B cell (primary cell): ENCODE measurements at places on chromosomes 6 and 20. TPM values are rescaled to one million over a fixed set of nuclear protein-coding genes. Genes with fewer than 3 reads are reported as not detected.
A peak's percentile ranks its signal among the peaks of the same experiment; 100 is the strongest.

GRCh38 chr6:138594758-138595140 is 95.5 kb upstream of the NHSL1 start:
- H3K4me3 ChIP-seq: no peak overlapping the region
- no peak for DNase-seq
- H3K27me3 ChIP-seq: no peaks in the 10 kb centered on the region

GRCh38 chr20:19802492-19803158 is 44.6 kb downstream of the RIN2 start:
- H3K27me3 ChIP-seq: no peaks in the 10 kb centered on the region
- no peaks in the 10 kb centered on the region for H3K36me3 ChIP-seq
- H3K27ac ChIP-seq: no peak overlapping the region
- peak; percentile 51 for DNase-seq
- peaks cover 13% of the 10 kb centered on the region for H3K4me1 ChIP-seq
- no peak overlapping the region for H3K4me3 ChIP-seq

DNA sequence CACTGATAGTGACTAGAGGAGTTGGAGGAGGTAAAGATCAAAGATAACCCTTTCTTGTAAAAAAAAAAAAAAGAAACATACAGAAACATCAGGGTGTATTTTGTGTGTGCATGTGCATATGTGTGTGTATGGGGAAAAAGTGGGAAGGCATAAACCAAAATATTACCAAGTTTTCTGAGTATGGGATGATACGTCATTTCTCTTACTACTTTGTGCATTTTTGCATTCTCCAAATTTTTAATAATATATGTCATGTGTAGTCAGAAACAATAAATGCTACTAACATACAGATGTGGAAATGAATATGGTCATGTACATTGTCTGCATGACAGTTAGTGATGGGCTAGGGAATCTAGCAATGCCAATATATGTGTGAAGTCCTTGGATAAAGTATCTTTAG is 161.1 kb downstream of the SASH1 start:
- DNase-seq: no peak
- no peak overlapping the region for H3K4me3 ChIP-seq
- H3K4me1 ChIP-seq: no peaks in the 10 kb centered on the region
- peaks cover 16% of the 10 kb centered on the region for H3K27me3 ChIP-seq

- H3K4me1 ChIP-seq: peaks cover 5% of the 10 kb centered on the region
- no peaks in the 10 kb centered on the region for H3K36me3 ChIP-seq
- no peak for DNase-seq
- H3K27me3 ChIP-seq: no peaks in the 10 kb centered on the region
- no peak overlapping the region for H3K27ac ChIP-seq
Observed at GRCh38 chr6:43973357-43973756, 153.9 kb downstream of the MRPL14 start.

KIF25 gene
- total RNA-seq: not detected in 2 replicates

- H3K4me1 ChIP-seq: no peaks in the 10 kb centered on the region
- H3K4me3 ChIP-seq: no peak overlapping the region
- no peak for DNase-seq
- no peaks in the 10 kb centered on the region for H3K27me3 ChIP-seq
- no peak overlapping the region for H3K27ac ChIP-seq
Observed at GRCh38 chr6:145841668-145842067, 27.1 kb upstream of the FBXO30 start.

GRCh38 chr6:105301756-105302616 is 100.9 kb downstream of the PREP start:
- no peak overlapping the region for H3K27ac ChIP-seq
- no peaks in the 10 kb centered on the region for H3K4me1 ChIP-seq
- no peak for DNase-seq
- H3K27me3 ChIP-seq: no peaks in the 10 kb centered on the region
- peaks cover 19% of the 10 kb centered on the region for H3K36me3 ChIP-seq

GRCh38 chr6:109184638-109185037 is 89.3 kb downstream of the CEP57L1 start:
- no peak overlapping the region for H3K4me3 ChIP-seq
- H3K36me3 ChIP-seq: no peaks in the 10 kb centered on the region
- H3K27me3 ChIP-seq: no peaks in the 10 kb centered on the region

MDFI gene
- total RNA-seq: not detected in 2 replicates

- no peak overlapping the region for H3K27ac ChIP-seq
- no peak overlapping the region for H3K4me3 ChIP-seq
- H3K36me3 ChIP-seq: no peaks in the 10 kb centered on the region
- no peaks in the 10 kb centered on the region for H3K4me1 ChIP-seq
Observed at GRCh38 chr6:11760015-11760473, 18.6 kb downstream of the ADTRP start.

DNA sequence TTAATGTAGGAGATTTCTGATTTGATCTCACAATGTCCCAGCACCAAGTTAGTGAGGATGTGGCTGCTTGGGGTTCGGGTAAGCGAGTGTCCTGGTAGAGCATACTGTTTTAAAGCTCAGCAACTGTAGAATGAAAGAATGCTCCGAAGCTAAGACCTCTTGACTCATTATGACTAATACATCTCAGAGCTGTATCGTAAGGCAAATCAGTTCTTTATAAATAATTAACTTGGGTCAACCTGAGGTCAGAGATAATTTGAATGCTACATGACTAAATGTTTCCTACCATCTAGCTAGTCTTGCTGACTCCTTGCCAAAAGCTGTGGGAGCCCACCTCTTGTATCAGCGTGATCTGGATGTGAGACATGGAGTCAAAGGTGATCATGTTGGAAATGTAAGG is 128.8 kb upstream of the PDE7B start:
- no peak for DNase-seq
- no peaks in the 10 kb centered on the region for H3K36me3 ChIP-seq
- H3K27me3 ChIP-seq: no peaks in the 10 kb centered on the region
- no peak overlapping the region for H3K27ac ChIP-seq
- H3K4me3 ChIP-seq: no peak overlapping the region

- H3K27me3 ChIP-seq: no peaks in the 10 kb centered on the region
- H3K4me1 ChIP-seq: no peaks in the 10 kb centered on the region
- no peaks in the 10 kb centered on the region for H3K36me3 ChIP-seq
- no peak overlapping the region for H3K27ac ChIP-seq
Observed at GRCh38 chr20:60139663-60140446, 181.6 kb downstream of the CDH26 start.

GRCh38 chr6:3919130-3919628 is 70.0 kb downstream of the FAM50B start:
- no peaks in the 10 kb centered on the region for H3K27me3 ChIP-seq
- no peak overlapping the region for H3K4me3 ChIP-seq
- no peak for DNase-seq
- H3K36me3 ChIP-seq: no peaks in the 10 kb centered on the region

DNA sequence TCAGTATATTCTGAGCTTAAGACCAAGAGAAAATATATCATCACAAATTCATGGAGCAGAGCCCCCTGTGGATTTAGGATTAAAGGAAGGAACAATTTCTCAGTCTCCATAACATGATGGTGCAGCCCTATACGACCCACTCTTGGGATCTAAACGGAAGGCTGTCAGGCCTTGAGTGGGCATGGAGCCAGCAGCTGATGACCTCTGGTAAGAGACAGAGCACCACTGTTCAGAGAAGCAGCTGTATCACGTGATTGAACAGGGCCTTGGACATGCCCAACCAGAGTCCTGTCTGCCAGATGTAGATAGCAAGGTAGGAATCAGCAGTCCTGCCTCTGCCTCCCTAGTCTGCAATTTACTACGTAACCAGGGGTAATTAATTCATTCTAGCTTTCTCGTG is 259.4 kb upstream of the POU3F2 start:
- no peaks in the 10 kb centered on the region for H3K4me1 ChIP-seq
- no peak overlapping the region for H3K27ac ChIP-seq
- H3K36me3 ChIP-seq: no peaks in the 10 kb centered on the region
- no peak for DNase-seq
- no peaks in the 10 kb centered on the region for H3K27me3 ChIP-seq
- H3K4me3 ChIP-seq: no peak overlapping the region

DNA sequence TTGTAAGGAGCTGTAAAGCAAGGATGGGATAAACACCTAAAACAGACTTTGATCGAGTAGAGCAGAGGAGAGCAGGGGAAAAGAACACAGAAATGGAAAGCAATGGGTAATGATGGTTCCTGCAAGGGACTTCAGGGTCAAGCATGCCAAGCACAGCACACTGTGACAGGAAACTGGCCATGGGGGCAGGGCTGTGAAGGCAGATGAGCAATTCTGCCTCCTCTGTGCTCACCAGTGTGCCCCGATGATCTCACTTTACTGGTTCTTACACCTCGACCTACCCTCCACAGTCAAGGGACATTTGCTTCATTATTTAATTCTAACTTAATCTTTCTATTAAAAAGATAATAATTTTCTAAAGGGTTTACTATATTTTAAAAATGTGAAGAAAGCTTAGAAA is 21.6 kb upstream of the MYB start:
- H3K27me3 ChIP-seq: no peaks in the 10 kb centered on the region
- H3K4me1 ChIP-seq: peaks cover 8% of the 10 kb centered on the region
- no peak overlapping the region for H3K27ac ChIP-seq

GNMT gene
- 2.0 and 2.8 TPM in 2 replicates for total RNA-seq

DNA sequence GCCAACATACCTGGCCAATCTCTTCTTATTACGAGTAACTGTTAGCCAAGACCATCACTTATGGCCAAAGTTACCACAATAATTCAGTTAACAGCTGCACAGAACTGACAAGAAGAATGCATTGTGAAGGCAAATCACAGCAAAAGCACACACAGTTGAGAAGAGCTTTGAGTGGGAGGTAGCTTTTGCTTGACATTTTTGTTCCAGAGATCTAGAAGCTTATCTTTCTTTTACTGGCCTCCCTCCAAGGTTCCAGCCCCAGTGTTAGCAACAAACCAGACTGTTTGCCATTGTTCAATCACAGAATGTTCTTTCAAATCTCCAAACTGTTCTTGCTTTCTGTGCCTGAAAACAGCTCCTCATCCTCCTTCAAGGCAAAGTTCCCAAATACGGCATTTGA is 35.9 kb upstream of the IRAK1BP1 start:
- H3K4me3 ChIP-seq: no peak overlapping the region
- DNase-seq: no peak
- H3K4me1 ChIP-seq: no peaks in the 10 kb centered on the region
- H3K27me3 ChIP-seq: no peaks in the 10 kb centered on the region
- H3K27ac ChIP-seq: no peak overlapping the region
- H3K36me3 ChIP-seq: no peaks in the 10 kb centered on the region

DNA sequence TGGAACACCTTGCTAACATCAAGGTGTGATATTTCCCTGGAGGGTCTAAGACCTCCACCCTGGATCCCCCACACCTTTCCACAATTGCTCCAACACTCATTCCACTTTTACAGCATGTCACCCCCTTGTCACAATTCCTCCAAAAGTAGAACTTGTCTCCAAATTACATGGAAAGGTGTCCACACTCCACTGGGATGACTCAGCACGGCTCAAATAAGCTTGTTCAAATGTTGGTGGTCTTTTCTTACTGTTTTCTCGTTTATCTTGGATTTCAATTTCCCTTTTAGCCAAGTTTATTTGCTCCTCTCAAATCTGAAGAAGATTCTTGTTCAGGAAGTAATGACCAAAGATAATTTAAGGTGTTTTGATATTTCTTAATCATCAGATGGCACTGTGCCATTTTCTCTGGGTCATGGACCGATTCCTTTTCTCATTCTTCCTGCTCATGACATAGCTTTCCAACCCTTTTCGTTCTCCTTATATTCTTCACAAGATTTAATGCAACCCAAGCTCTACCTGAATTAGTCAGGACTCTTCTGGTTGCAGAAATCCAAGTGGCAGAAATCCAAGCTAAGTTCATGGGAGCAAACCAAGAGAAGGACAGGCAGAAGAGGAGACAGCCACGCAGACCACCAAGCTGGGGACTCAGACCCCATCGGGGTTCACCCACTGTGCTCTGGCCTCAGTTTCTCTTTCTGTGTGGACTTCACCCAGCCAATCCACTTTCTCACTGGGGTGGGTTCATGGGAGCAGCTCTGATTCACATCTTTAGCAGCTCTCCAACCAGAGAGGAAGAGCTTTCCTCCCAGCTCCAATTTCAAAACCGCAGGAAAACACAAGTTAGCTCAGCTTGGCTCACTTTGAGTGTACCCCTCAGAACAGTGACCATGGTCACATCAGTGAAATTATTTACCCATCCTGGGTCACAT is 110.5 kb upstream of the CDYL start:
- no peak overlapping the region for H3K27ac ChIP-seq
- no peaks in the 10 kb centered on the region for H3K4me1 ChIP-seq
- no peaks in the 10 kb centered on the region for H3K27me3 ChIP-seq
- no peak overlapping the region for H3K4me3 ChIP-seq
- H3K36me3 ChIP-seq: no peaks in the 10 kb centered on the region

DNA sequence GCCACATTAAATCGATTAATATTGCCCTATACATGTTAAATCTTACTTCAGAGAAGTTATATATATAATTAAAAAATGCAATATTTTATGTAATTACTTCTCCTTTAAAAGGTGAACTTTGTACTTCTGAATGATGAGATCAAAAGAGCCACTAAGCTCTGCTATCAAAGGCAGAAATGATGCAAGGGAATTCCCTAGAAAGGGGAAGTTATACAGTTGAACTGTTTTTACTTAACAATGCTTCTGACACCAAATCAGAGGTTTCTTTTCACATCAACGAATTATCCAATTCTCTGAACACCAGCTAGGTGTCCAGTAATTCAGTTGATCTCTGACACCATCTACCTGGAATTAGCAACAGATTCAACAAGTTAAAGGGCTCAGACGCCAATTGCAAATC is 319.9 kb upstream of the TSHZ2 start:
- H3K4me3 ChIP-seq: no peak overlapping the region
- no peaks in the 10 kb centered on the region for H3K27me3 ChIP-seq
- DNase-seq: no peak
- no peak overlapping the region for H3K27ac ChIP-seq

ARFGEF3 gene
- total RNA-seq: not detected in 2 replicates

DNA sequence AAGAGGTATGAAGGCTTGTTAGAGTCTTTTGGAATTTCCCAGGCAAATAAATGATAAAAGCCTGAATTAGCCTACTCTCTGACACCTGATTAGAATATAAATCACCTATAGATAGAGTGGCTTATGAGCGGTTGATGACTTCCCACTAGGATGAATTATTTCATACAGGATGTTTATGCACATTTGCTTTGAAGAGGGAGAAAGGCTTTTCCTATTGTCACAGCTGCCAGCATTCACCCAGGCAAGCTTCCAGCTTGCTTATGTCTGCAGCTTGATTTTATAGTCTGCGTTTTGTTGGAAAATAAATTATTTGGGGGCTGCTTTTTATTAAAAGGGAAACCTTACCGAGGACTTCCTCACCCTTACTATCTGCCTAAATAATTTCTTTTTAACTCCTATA is 51.3 kb upstream of the EIF2S2 start:
- H3K27ac ChIP-seq: no peak overlapping the region
- H3K4me3 ChIP-seq: no peak overlapping the region
- no peaks in the 10 kb centered on the region for H3K4me1 ChIP-seq
- H3K27me3 ChIP-seq: no peaks in the 10 kb centered on the region
- H3K36me3 ChIP-seq: no peaks in the 10 kb centered on the region

- H3K27me3 ChIP-seq: no peaks in the 10 kb centered on the region
- H3K27ac ChIP-seq: peak overlapping the region; percentile 98
- no peak for DNase-seq
- no peaks in the 10 kb centered on the region for H3K36me3 ChIP-seq
- H3K4me3 ChIP-seq: no peak overlapping the region
Observed at GRCh38 chr6:96923871-96924493, 546 bp upstream of the KLHL32 start.

FAM83C gene
- not detected in 2 replicates for total RNA-seq

YWHAB gene
- total RNA-seq: 200 and 205 TPM in 2 replicates
